IMR-90 (cell line): ENCODE measurements at places on chromosomes 1 and 21. TPM values are rescaled to one million over a fixed set of nuclear protein-coding genes. Genes with fewer than 3 reads are reported as not detected.
A peak's percentile ranks its signal among the peaks of the same experiment; 100 is the strongest.

ESRRG gene
- total RNA-seq: 0.54 and 0.56 TPM in 2 replicates

RYR2 gene
- not detected in 2 replicates for total RNA-seq

FAM78B gene
- under 0.01 and 0.28 TPM in 2 replicates for total RNA-seq

L1TD1 gene
- total RNA-seq: not detected in 2 replicates

PGLYRP3 gene
- not detected in 2 replicates for total RNA-seq

HSF2BP gene
- total RNA-seq: 0.83 and 0.90 TPM in 2 replicates

ERICH3 gene
- total RNA-seq: not detected in 2 replicates

TCP10L gene
- not detected in 2 replicates for total RNA-seq

PCP4L1 gene
- total RNA-seq: not detected in 2 replicates

CFHR5 gene
- total RNA-seq: not detected in 2 replicates

GRCh38 chr1:31937300-31938183, 626 bp downstream of the PTP4A2 start:
- DNase-seq: peak; percentile 65

- DNase-seq: no peak
These were observed 59.6 kb downstream of the FOXO6 start for GRCh38 chr1:41420860-41421259.

- no peak for DNase-seq
These were observed 8.8 kb downstream of the RPL5 start for GRCh38 chr1:92840600-92840999.

GRCh38 chr1:53730224-53730865, 8.6 kb downstream of the GLIS1 start:
- no peak for DNase-seq

DNA sequence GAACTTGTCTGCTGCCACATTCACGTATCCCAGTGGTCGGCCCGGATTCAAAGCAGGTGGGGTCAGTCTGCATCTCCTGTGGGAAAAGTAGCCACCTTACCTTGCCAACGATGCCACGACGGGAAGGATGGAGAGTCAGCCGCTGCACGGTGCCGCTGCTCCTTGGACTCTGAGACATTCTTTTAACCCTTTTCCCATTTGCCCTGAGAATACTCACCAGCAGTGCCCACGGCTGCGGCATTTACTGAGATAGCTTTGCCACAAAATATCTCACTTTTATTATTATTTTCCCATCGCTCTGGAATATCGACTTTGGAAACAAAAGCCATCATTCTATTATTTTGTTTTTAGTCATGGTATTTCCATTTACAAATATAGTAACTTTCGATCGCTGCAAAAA, 15.3 kb upstream of the TTC34 start:
- DNase-seq: no peak

DNA sequence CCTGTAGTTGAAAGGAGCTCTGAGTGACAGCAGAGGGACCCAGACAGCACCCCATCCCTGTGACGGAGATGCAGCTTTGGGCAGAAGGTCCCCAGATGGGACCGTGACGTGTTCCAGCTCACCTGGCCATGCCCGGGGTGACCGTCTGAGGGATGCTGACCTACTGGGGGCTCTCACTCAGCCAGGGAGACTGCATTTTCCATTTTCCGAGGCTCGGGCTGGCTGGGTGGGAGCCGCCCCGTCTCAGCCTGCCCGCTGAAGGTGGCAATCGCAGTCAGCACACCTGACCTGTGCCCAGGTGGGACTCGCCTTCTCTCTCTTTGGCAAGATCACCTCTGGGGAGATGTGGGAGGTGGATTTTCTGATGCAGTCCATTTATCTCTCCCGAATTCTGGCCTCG, 127.2 kb downstream of the AJAP1 start:
- DNase-seq: no peak

GRCh38 chr1:37177230-37177864, 143.0 kb upstream of the GRIK3 start:
- peak; percentile 1 for DNase-seq

DNA sequence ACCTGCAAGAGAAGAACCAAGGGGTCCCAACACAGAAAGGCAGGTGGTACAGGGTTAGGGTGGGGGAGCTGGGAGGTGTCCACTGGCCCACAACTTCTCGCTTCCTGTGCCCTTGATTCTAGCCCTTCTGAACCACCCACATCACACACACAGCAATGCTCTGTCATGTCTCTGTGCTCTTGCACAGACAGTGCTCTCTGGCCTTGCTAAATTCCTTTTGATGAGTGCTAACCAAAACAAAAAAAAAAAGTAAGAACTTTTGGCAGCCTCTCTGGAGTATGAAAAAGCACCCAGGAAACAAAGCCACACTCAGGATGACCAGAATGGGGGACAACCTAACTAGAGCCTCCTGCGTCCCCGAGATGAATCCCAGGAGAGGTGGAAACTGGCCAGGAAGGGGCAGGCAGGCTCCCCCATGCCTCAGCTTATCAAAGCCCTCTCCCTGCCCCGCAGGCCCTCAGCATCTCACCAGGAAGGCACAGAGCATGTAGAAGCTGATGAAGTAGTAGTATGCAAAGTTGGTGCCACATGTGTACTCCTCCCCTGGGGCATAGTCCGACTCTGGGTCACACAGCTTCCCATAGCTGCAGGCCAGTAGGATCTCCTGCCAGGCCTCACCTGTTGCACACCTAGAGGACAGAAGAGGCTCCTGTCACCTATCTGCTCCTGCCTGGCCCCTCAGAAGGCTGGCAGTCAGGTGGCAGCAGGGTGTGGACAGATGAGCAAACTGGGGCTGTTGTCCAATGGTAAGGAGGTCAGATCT, 27.2 kb upstream of the KIF21B start:
- peak; percentile 43 for DNase-seq

- no peak for DNase-seq
These were observed 48.3 kb upstream of the NCAM2 start for GRCh38 chr21:20949884-20950283.

DNA sequence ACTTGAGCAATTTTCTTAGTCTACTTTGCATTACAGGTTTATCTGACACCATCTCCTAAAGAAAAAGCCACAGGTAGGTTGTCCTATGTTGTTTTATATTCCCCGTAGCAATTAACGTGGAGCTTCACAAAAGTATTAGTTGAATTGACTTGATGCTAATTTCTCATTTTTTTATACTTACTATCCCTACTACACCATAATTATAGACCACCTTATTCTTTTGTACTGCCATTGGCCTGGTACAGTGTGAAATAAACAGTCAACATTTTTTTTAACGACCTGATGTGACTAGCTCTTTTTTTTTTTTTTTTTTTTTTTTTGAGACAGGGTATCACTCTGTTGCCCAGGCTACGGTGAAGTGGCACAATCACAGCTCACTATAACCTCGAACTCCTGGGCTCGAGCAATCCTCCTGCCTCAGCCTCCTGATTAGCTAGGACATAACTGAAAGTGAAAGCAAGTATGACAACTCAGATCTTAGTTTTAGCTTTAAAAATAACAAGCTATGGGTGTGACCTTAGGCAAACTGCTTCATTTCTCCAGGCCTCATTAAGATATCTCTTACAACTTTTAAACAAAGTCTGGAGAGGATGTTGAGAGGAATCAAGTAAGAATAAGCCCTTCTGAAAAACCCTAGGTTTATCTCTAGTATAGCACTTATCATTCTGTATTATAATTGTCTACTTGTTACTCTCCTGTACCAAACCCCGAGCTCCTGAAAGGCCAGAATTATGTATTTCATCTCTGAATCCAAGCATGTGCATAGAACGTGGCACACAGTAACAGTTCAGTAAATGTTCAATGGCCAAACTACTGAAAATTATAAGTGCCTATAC, 49.5 kb downstream of the LUZP1 start:
- peak; percentile 37 for DNase-seq

DNA sequence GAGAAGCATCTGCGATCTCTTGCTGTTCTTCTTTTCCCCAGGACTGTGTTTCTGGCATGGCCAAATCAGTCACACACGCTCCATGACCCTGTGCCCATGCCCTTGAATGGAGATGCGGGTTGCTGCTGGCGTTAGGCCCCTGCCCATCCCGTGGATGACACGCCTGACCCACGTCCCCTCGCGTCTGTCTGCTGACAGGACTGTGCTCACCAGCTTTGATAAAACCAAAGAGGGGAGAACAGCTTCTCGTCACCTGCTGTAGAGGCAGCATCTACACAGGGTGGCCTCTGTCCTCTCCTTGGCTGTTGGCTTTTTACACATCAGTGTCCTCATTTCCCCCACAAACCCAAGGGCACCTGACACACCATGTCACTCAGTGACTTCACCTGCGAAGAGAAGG, 6.9 kb downstream of the MT1HL1 start:
- no peak for DNase-seq

DNA sequence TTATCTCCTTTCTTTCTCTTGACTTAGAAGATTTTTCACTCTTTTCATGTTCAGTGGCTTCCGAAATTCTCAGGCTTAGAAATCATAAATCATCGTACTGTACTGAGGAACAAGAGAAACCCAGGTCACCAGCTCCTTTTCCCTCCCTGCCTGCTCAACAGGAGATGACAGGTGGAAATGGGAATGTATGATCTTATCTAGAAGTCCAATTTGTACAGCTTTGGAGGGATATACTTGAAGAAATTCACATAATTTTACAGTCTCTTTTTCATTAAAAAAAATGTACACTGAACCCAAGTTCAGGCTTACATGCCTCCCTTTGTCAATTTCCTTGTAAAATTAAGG, 11.7 kb downstream of the EVA1C start:
- DNase-seq: no peak

GRCh38 chr1:59165353-59165752, 131.5 kb upstream of the FGGY start:
- no peak for DNase-seq

DNA sequence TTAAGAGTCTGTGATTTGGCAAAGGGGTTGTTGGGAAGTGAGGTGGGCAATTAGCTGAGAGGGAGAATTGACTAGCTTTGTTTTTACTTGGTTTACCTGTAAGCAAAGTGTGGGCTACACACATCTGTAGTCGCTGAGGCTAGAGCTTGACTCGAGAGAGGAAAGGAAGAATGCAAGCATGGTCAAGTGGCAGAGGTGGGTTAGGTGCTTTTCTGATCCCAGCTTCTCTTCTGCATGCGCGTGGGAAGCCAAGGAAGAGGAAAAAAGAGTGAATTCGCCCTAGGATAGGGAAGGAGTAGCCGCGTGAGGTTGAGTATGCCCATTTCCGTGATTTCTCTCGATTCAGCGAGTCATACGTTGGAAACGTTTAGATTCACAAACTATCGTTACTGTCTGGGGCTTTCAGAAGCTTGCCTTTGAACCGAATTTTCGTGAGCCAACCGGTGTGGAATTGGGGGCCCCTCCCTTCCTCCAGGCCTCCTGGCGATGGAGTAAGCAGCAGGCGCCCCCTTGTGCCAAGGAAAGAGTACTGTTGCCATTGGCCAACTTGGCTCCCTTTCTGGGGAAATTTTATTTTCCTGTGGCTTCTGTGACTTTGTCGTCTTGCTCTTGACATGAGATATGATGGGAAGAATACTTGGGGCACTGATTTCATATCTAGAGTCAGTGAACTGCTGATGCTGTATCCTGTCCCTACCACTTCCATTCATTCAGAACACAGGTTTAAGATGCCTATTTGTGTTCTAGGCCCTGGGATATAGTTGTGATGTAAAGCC, 1.3 kb downstream of the PIGV start:
- peak; percentile 83 for DNase-seq

DNA sequence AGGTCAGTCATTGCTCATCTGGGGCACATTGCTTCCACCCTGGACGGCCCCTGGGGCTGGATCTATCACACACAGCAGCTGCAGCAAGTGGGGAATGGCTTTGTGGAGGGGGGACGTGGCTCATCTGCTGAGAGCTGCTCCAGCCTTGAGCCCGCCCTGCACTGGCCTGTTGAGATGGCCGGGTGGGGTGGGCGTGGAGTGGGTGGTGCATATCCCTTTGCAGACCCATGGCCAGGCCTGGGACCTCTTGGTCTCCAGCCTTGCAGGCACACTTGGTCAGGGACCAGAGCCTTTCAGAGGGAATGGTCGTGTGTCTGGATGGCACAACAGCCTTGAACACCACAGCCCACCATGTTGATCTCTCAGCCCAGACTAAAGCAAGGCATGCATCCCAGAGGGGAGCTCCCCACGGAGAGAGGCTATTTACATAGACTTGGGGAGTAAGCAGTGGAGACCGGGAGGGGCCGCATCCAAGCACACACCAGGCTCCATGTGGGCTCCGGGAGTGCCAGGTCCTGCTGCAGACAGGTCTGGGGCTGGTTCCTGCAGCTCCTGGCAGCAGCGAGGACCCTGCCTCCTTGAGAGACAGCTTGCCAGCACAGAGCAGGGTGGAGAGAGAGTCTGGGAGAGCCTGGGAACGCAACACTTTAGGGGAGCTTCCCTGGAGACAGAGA, 52.8 kb upstream of the SELENON start:
- no peak for DNase-seq

DNA sequence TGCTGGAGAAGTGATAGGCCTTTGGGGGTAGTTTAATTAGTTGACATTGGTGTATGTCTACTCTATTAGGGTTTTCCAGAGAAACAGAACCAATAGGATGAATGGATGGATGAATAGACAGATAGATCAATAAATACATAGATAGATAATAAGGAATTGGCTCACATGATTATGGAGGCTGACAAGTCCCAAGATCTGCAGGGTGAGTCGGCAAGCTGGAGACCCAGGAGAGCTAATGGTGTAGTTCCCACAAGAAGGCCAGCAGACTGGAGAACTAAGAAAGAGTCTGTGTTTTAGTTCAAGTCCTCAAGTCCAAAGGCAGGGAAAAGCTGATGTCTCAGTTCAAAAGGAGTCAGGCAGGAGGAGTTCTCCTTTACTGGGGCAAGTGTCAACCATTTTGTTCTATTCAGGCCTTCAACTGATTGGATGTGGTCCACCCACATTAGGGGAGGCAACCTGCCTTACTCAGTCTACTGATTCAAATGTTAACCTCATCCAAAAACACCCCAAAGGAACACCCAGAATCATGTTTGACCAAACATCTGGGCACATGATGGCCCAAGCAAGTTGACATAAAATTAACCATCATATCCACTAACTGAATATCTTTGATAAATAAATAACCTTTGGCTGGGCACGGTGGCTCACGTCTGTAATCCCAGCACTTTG, 4.5 kb upstream of the SDE2 start:
- DNase-seq: no peak

- DNase-seq: no peak
These were observed 65.6 kb downstream of the NTPCR start for GRCh38 chr1:233015965-233016364.

GRCh38 chr1:83641206-83641658, 357.7 kb downstream of the TTLL7 start:
- DNase-seq: no peak

GRCh38 chr1:45840704-45841103, 37.3 kb downstream of the MAST2 start:
- no peak for DNase-seq

DNA sequence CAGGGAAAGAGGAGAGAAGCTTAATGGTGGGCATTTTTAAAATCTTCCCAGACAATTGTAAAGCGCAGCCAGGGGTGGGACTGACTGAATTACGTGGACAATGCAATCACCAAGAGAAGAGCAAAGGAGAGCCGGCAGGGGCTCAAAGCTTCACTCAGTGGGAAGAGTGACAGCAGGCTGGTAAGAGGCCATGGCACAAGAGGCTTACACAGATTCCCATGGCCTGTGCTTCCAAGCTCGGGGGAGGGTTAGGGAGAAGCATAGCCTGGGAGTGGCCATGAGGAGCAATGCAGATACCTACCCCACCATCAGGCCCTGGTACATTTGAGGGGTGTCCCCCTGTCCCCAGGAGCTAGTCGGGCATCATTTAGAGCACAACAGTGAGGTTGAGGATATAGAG, 27.1 kb upstream of the SEC16B start:
- no peak for DNase-seq

- DNase-seq: peak; percentile 73
These were observed 361 bp downstream of the DDAH1 start for GRCh38 chr1:85464497-85465098.

GRCh38 chr1:86640161-86640670, 64.2 kb upstream of the SH3GLB1 start:
- no peak for DNase-seq

GRCh38 chr1:43452789-43453441, 816 bp downstream of the HYI start:
- DNase-seq: peak; percentile 68

GRCh38 chr1:170537798-170538503, 6.0 kb downstream of the GORAB start:
- peak; percentile 73 for DNase-seq
